ENCODE measurements at places on chromosomes 1 and 21.

DNA sequence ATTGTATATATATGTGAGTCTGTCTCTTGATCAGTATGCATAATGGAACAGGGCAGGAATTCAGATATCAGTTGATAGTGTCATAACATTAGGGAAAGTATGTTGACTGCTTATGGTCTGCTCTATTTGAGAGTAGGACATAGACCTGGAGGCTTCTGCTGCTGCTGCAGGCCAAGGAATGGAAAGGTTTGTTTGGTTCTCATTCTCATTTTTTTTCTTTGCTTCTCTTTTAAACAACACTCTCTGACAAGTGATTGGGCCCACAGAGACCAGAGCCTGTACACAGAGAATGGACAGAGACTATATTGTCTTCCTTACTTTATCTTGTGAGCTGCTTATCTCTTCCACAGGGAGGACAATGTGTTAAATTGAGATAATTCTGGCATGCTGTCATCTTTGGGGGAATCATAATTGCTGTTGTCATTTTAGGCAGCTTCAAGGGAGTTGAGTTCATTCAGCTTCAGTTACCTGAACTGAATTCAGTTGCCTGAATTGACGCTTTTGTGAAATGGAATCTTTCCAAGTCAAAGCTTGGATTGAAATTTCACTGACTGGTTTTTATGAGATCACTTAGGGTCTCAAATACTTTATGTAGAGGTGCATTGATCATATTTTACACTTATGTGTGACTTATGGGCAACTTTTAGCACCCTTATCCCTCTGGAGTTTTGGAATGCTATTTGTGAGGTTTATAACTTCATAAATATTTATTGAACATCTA lies 16.9 kb downstream of the CAP1 start:
- DNase-seq = no peak

GRCh38 chr1:31222176-31222575 lies 17.5 kb downstream of the NKAIN1 start:
- DNase-seq = no peak

DNA sequence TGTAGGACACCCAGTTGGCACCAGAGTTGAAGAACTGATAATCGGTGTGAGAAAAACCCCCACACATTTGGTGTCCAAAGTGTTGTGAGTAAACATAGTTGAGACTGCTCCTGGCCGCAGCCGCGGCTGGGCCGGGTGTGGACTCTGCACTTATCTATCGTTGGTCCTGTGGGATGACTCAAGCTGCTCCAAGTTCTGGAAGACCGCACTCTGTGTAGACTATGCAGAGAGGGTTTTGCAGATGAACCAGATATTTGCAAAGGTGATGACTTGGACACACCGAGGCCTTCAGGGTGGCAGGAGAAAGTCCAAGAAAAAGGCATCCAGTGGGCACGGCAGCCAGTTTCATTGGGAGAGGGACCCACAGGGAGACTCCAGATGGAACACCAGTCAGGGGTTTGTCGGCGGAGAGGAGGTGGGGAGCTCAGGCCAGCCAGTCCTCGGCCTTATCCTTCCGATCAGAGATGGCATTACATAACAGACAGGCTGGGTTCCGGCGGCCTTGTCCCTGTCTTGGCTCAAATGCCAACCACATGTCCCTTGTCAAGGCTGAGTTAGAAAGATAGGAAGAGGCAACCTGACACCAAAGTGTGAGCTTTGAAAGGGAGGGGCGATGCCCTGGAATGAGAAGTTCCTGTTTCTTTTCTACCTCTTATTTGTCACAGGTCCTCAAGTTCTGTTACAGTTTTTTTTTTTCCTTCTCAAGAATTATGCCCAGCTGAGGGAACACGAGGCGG lies 21.1 kb downstream of the C2CD2 start:
- DNase-seq = no peak

DNA sequence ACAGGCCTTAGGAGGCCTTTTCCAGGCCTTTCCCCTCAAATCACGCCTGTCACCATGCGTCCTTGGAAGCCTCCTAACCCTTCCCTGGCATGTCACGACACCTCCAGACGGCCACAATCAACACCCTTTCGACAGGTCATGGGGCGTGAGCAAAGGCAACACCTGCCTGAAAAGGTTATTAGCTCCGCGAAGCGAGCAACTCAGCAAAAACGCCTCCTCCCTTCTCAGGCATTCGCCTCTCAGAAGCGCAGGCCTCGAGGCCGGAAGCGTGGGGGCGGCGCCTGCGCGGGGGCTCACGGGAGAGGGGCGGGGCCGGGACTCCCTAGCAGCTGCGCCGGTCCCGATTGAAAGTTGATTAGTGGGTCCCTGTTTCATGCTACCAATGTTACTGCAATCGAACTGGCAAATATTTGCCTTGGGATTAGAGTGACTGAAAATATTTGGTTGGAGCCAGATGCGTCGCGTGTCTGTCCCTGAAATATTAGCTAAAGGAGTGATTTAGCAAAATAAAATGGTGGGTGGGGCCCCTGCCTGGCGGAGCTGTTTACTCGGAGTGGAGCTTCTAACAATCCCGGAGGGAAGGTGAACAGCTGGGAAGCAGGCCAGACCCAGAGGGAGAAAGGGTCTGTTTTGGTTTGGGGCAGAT lies 44.9 kb downstream of the GFI1 start:
- DNase-seq = no peak

GRCh38 chr1:108149796-108150467 lies 50.2 kb downstream of the SLC25A24 start:
- no peak for DNase-seq

DNA sequence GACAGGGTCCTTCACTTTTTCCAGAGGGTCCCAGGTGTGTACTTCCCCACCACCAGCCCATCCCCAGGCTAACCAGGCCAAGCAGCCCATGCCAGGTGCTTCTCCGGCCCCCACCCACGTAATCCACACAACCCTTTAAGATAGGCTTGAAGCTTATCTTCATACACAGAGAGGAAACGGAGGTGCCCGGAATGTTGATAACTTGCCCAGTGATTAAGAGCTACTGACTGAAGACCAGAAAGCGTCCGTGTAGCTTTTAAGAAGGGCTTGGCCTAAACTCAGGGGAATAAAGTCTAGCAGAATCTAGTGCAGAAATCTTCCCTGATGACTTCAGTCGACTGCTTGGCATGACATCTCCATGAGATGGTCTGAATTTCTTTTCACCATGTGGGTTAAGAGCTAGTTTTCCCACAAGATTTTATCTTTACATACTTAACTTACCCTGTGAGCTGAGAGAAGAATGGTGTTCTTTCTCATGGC lies 138.7 kb downstream of the GALNT2 start:
- no peak for DNase-seq

GRCh38 chr1:41005876-41006275 lies 15.6 kb downstream of the SLFNL1 start:
- no peak for DNase-seq

DNA sequence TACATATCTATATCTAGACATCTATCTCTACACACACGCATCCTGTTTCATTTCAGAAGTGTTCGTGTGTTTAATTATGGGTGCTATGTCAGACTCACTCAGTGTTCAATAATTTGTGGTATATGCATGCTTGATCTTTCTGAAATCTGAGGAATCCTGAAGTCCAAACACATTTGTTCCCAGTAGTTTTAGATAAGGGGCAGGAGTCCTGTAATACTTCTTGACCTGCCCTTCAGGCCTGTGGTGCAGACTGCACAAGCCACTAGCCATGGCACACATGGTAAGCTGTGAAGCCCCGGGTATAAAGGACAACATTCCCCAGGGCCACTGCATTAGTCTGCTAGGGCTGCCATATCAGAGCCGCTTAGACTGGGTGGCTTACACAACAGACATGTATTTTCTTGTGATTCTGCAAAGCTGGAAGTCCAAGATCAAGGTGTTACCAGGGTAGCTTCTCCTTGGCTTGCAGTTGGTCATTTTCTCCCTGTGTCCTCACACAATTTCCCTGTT lies 267.2 kb downstream of the RHOU start:
- DNase-seq = no peak

DNA sequence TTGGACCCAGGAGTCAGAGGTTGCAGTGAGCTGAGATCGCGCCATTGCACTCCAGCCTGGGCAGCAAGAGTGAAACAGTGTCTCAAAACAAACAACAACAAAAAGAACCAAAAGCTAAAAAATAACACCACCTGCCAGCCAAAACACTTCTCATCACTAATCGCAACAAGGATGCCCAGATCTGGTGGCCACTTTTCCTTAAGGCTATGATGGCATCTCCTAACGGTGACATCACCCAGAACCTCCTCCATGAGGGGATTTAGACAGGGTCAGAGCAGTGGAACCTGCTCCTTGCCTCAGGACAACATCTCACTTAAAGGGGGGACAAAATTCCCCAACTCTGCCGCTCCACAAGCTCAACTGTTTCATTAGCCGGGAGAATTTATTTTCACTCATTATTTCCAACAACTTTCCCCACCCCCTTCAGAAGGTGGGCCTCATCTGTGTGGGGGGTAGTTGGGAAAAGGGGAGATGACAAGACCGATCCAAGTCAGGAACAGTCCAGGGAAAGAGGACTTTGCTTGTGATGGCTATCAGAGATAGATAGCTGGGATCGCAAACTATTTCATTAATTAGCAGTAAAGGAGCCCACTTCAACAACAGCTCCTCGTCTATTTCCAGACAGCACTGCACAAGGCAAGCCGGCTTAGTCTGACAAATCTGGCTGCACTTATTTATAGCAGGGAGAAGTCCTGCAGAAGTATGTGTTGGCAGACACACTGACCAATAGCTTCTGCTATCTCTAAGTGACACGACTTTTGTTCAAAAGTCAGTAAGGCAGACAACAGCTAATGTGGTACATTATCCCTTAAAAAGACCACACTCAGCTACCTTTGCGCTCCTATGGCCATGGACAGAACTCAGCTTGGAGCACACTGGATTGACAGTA lies 2.6 kb downstream of the PABPC4 start:
- DNase-seq = no peak

DNA sequence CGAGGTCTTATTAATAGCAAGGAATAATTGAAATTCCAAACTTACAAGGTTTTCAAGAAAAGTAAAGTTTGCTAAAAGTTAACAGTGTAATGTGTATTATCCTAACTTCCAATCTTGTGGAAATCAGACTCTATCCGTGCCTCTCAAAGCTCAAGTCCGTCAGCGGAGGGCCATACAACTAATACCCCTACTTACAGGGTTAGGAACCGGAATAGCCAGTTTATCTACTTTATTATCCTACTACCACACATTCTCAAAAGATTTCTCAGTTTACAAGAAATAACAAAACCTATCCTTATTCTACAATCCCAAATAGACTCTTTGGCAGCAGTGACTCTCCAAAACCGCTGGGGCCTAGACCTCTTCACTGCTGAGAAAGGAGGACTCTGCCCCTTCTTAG lies 457.8 kb downstream of the PTPRC start:
- no peak for DNase-seq

DNA sequence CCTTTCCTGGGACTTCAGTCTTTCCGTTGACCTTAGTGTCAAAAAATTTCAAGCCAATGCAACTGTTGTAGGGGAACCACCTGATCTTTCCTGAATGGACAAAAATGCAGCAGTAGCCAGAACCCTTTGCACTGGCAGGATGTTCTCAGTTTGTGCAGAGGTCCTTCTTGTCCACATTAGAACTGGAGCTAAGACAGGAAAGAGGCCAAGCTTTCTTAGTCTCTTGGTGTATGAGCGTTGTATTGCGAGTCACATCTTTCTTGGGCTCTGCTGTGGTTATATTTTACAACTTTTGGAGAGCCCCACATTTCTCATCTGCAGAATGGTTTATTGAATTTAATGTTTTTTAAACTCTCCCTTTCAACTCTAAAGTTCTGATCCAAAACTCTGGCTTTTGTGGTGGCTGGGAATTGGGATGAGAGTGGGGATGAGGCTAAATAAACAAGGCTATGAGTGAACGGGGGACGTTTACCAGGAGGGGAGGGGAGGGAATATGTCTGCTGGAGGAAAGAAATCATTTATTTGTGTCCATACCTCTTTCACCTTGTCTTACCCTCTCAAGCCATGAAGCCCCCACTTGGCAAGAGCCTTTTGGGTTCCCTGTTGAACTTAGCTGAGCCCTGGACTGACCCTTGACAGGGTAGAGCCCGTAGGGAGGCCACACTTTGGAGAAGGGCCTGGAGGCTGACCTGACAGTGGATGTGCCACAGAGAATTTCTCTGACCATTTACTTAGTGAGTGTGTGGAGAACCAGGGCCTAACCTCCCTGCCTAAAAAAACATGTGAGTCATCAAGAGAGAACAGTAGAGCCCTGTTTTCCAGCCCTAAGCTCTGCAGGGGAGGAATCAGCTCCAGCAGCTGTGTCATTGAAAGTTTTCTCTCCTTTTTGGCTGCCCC lies 586 bp downstream of the CHI3L2 start:
- DNase-seq = no peak

DNA sequence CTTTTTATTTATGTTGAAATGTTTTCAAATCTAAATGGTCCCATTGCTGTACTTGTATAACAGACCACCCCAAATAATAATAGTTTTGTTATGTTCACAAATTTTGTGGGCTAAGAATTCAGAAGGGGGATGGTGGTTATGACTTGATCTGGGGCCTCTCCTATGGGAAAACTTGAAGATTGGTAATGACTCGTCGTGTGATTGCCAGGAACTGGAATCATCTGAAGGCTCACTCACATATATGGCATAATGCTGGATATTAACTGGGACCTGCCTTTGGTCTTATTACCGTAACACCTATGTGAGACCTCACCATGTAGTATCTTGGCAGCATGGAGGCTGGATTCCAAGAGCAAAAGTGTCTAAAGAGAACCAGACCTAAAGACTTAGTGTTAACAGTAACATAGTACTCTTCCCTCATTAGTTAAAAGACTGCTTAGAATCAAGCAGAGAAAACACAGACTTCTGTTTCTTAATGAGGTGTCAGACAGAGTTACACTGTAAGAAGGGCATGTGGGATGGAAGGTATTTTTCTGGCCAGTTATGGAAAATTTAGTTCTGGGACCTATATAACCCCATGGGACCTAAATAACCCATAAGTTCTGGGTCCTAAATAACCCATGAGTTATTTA lies 11.9 kb downstream of the LYPLAL1 start:
- no peak for DNase-seq

GRCh38 chr1:167186771-167187170 lies 33.9 kb upstream of the POU2F1 start:
- DNase-seq = no peak

GRCh38 chr1:94095112-94095637 lies 25.8 kb downstream of the ABCA4 start:
- no peak for DNase-seq

- no peak for DNase-seq
Observed at GRCh38 chr1:93667642-93668041, 14.0 kb downstream of the BCAR3 start.

DNA sequence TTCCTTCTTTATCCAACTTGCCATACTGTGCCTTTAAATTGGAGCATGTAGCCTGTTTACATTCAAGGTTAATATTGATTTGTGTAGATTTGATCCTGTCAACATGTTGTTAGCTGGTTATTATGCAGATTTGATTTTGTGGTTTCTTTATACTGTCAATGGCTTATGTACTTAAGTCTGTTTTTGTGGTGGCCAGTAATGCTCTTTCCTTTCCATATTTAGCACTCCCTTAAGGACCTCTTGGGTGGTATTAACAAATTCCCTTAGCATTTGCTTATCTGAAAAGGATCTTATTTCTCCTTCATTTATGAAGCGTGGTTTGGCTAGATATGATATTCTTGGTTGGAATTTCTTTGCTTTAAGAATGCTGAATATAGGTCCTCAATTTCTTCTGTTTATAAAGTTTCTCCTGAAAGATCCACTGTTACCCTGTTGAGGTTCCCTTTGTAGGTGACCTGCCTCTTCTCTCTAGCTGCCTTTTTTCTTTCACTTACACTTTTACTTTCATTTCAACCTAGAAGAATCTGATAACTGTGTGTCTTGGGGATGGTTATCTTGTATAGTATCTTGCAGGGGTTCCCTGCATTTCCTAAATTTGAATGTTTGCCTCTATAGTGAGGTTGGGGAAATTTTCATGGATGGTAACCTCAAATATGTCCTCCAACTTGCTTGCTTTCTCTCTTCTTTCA lies 86.9 kb upstream of the NEGR1 start:
- DNase-seq = no peak

- no peak for DNase-seq
Observed at GRCh38 chr1:9028921-9029705, 2.9 kb upstream of the SLC2A7 start.

All from stimulated activated CD8-positive, alpha-beta memory T cell treated with anti-CD3 and anti-CD28 coated beads, Interleukin-12 subunit alpha, Interleukin-12 subunit beta, amount 100 ng/mL, for 1 hour (primary cell).